ENCODE measurements at places on chromosomes 6 and 20.

- no peak for DNase-seq
Observed at GRCh38 chr6:111461860-111462259, 21.2 kb downstream of the REV3L start.

GRCh38 chr20:37192137-37192854, 12.9 kb upstream of the MROH8 start:
- DNase-seq: peak; percentile 84

GRCh38 chr6:6152060-6152459, 145.3 kb upstream of the NRN1 start:
- DNase-seq: no peak

- DNase-seq: no peak
Observed at GRCh38 chr20:9928281-9928737, 89.4 kb upstream of the PAK5 start.

GRCh38 chr20:17782768-17783167, 83.0 kb downstream of the BANF2 start:
- DNase-seq: no peak

- no peak for DNase-seq
Observed at GRCh38 chr6:115511771-115512170, 548.9 kb downstream of the FRK start.

DNA sequence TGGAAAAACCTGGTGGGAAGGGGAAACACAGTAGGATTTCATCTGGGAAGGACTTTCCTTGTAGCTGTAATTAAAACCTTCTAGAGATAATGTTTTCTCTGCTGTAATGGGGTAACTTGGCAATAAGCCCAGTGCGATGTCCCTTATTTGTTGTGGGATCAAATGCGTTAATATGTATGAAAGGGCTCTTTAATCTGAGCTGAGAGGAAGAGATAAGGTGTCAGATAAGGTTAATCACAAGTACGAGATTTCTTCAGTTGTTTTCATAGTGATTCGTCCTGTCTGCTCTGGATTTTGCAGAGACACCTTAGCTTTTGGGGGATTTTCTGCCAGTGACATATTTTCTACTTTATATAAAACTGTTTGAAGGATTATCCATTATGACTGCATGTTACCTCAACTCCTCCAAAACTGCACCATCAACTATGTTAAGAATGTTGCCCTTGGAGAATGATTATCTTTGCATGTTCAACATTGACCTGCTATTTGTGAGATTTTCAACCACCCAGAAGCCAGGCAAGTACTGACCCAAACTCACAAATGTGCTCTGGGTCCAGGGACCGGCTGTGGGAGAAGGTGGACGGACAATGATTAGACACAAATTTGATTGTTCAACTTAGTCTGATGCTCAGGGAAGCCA, 21.2 kb upstream of the ELOVL5 start:
- DNase-seq: no peak

- no peak for DNase-seq
Observed at GRCh38 chr6:48979806-48980205, 483.2 kb downstream of the MMUT start.

DNA sequence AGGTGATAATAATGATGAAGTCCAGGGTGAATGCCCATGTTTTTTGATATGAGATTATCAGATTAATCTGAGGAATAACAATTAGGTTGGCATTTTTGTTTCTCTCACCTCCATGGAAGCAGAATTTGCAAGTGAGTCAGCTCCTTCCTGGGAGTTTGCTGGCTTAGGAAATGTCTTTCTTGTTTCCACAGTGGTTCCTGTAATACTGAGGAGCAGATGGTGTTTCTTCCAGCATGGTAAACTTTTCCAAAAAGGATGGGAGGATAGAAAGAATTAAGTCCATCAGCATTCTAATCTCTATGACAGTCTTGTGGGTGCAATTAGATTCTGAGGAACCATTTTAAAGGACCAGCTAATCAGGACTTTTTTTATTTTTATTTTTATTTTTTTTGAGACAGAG, 40.5 kb downstream of the SNAP25 start:
- DNase-seq: no peak

- DNase-seq: no peak
Observed at GRCh38 chr6:44676246-44676790, 288.8 kb downstream of the CDC5L start.

GRCh38 chr6:33880766-33881165, 77.0 kb upstream of the MLN start:
- no peak for DNase-seq

GRCh38 chr6:153790048-153790447, 249.0 kb upstream of the OPRM1 start:
- DNase-seq: peak; percentile 89

GRCh38 chr6:34986845-34987246, 97.8 kb downstream of the ANKS1A start:
- DNase-seq: peak; percentile 78

- DNase-seq: no peak
Observed at GRCh38 chr6:136563386-136564152, 13.3 kb upstream of the MAP7 start.

GRCh38 chr6:81215092-81215432, 537.4 kb downstream of the TENT5A start:
- DNase-seq: no peak

DNA sequence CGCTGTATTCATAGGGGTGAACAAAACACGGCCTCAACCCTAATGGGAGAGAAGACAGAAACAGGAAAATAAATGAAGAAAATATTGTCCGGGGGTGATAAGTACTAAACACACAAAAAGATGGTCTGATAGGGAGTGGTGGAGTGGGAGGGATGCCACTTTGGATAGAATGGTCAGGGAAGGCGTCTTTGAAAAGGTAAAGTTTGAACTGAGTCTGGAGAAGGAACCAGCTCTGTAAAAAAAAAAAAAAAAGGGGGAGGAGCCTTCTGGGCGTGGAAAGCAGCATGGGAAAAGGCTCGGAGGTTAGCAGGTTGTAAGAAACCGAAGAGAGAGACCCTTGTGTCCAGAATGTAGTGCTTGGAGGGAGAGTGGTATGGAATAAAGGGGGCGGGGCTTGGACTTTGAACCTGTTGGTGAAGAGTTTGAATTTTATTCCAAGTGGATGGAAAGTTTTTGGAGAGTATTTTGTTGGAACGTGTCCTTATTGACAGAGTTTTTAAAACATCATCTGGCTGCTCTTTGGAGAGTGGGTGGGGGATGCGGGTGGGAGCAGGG, 1.8 kb downstream of the CHMP4B start:
- DNase-seq: no peak

DNA sequence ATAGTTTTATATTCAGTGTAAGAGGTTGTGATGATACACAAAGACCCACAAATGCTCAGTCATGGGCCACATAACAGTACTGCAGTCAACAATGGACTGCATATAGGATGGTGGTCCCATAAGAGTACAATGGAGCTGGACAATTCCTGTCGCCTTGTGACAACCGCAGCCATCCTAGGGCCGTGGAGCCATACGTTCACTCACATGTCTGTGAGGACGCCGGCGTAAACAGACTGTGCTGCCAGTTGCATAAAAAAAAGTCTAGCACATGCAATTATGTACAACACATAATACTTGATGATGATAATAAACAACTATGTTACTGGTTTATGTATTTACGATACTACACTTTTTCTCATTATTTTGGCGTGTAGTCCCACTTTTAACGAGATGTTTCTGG, 30.9 kb downstream of the BFSP1 start:
- DNase-seq: no peak

GRCh38 chr20:36070451-36070850, 84.1 kb upstream of the EPB41L1 start:
- no peak for DNase-seq

- DNase-seq: no peak
Observed at GRCh38 chr6:42933205-42933604, 3.9 kb downstream of the CNPY3 start.

GRCh38 chr6:68158256-68158655, 476.8 kb upstream of the ADGRB3 start:
- no peak for DNase-seq

- DNase-seq: no peak
Observed at GRCh38 chr6:70412252-70413113, 825 bp upstream of the FAM135A start.

GRCh38 chr20:2752567-2753460, 47.6 kb downstream of the CPXM1 start:
- DNase-seq: peak; percentile 39

GRCh38 chr6:168870982-168871381, 382.7 kb downstream of the THBS2 start:
- DNase-seq: no peak

DNA sequence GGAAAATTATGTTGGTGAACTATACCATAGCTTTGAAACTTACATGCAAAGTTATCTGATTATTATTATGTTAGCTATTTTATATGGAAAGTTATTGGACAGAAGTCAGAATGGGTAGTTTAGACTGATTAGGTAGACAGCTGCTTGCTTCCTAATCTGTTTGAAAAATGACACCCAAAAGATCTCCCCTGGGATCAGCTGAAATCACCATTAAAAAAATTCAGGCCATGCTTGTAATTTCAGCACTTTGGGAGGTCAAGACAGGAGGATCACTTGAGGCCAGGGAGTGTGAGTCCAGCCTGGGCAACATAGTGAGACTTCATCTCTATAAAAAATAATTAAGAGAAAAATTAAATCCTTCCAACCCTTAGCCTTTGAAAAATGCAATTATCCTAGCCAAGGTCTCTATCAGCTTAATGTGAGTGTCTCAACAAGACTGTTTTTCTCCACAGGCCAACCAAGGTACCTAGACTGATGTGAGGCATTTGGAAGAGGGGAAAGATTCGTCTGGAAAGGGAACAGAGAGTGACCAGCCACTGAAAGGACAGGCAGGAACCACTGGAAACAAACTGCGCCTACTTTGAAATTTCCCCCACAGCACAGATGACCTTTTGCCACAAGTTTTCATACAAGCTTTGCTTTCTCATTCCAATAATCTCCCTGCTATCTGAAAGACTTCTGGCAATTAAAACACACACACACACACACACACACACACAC, 232.3 kb downstream of the GMPR start:
- no peak for DNase-seq

GRCh38 chr20:61254881-61255626, 3.0 kb downstream of the CDH4 start:
- peak; percentile 65 for DNase-seq

GRCh38 chr20:51583073-51583472, 40.6 kb upstream of the NFATC2 start:
- no peak for DNase-seq

DNA sequence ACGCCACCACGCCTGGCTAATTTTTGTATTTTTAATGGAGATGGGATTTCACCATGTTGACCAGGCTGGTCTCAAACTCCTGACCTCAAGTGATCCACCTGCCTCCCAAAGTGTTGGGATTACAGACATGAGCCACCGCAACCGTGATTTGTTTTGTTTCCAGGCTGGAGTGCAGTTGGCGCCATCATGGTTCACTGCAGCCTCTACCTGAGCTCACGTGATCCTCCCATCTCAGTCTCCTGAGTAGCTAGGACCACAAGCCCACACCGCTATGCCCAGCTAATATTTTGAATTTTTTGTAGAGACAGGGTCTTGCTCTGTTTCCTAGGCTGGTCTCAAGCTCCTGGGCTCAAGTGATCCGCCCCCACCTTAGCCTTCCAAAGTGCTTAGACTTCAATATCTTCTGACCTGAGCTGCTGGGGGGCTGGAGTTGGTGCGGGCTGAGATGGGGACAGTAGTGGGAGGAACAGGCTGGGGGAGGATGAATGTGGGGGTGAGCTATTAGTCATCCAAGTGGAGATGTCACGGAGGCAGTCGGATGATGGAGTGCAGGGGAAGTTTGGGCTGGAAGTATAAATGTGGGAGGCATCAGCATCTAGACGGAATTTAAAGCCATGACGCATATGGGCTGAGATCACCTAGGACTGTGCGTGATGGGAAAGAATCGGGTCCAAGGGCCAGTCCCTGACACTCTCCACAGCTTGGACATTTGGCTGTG, 23.1 kb upstream of the ZMYND8 start:
- DNase-seq: peak; percentile 92

DNA sequence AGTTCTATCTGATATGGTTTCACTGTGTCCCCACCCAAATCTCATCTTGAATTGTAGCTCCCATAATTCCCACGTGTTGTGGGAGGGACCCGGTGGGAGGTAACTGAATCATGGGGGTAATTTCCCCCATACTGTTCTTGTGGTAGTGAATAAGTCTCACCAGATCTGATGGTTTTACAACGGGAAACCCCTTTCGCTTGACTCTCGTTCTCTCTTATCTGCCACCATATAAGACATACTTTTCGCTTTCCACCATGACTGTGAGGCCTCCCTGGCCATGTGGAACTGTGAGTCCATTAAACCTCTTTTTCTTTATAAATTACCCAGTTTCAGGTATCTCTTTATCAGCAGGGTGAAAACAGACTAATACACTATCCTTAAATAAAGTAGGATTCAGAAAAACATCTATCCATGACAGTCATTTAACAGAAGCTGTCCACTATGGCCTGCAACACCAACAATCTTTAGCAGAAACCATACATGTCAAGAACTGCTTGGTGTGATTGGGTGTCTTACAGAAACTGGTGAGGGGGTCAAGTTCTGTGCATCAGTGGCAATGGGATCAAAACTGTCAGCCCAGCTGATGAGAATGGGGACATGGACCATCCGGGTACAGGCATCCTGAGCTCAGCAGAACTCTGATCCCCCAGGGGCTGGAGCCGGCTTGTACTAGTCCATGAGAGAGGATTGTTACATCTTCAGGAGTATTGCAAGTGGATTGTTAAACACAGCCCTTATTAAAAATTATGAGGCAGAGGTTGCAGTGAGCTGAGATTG, 59.2 kb downstream of the SCML4 start:
- no peak for DNase-seq

- DNase-seq: peak; percentile 27
Observed at GRCh38 chr20:21179757-21180156, 53.9 kb downstream of the KIZ start.

DNA sequence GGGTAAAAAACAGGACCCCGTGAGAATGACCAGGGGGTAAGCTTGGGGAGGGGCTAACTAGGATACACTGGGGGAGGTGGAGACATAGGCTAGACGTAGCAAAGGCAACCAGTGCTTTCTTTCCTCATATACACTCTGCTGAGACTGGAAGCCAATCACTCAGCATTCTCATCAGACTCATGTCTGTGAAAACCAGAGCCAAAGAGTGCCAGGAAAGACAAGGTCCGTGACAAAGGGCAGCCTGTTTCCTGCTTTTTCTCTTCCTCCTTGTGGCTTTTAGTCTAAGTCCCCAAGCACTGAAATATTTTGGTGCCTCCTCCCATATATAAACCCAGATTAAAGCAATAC, 97.9 kb upstream of the NEDD9 start:
- no peak for DNase-seq

- no peak for DNase-seq
Observed at GRCh38 chr20:17014217-17014616, 212.6 kb upstream of the PCSK2 start.

DNA sequence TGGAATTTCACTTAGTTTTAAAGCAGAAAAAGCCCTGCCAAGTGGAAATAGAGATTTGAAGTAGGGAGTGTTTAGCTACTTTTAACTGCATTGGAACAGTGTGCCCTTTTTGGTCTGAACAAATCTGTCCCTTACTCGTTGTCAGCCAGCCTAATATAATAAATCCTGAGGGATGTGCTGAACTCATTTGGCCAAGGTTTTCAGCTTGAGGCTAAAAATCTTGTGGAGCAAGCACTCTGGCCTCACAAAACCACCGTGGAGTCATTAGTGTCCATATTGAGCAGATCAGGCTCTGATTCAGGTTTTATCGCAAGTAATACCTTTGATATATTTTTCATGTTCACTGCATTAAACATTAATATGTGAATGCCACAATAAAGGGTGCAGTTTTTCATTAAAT, 383.5 kb downstream of the FRK start:
- DNase-seq: no peak

- no peak for DNase-seq
Observed at GRCh38 chr20:10178727-10179313, 39.8 kb upstream of the SNAP25 start.

Data from fibroblast of skin of right biceps (primary cell).